ENCODE measurements at places on chromosomes 16 and 17.

GRCh38 chr17:50664788-50665458, 30.2 kb downstream of the ABCC3 start:
- DNase-seq, result no peak

DNA sequence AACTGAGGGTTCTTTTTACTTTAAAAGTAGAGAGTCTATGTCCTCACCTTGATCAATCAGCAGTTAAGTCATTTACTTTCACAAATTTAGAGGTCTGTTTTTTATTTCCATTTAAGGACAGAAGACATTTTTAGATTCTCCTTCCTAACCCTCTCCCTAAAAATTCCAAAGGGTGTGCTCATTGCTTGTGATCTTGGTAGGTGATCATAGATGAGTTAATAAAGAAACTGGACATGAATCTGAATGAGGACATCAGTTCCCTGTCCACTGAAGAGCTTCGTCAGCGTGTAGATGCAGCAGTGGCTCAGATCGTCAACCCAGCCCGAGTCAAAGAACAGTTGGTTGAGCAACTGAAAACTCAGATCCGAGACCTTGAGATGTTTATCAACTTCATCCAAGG, 8.8 kb downstream of the RUNDC1 start:
- no peak for DNase-seq

DNA sequence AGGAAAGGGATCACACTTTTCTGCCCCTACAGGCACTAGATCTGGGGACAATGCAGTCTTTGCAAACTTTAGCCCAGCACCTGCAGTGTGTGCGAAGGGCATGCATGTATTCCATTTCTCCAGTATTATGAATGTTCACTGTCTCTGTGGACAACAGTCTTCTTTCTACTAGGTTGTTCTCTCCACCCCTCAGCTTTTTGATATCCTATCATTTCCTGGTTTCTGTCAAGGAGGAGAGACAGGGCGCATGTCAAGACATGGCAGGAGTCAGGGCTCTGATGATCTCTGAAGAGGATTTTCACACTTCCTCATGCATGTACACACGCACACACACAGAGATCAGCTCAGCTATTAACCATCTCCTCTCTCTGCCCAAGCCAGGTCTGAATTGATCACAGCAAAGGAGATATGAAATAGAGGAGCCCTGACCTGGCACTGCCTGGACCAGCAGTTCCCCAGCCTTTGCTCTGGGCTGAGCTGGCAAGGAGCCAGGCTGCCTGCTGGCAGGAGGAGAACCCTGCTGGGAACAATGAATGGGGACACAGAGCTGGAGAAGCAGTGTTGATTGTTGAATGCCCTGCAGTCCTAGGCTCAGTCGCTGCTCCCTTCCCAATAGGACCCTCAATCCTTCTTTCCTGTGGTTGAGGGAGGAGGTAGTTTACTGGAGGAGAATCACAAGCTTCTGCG, 2.6 kb downstream of the GPR179 start:
- peak; percentile 40 for DNase-seq

- no peak for DNase-seq
These were observed 18.9 kb upstream of the PDK2 start for GRCh38 chr17:50076221-50076590.

DNA sequence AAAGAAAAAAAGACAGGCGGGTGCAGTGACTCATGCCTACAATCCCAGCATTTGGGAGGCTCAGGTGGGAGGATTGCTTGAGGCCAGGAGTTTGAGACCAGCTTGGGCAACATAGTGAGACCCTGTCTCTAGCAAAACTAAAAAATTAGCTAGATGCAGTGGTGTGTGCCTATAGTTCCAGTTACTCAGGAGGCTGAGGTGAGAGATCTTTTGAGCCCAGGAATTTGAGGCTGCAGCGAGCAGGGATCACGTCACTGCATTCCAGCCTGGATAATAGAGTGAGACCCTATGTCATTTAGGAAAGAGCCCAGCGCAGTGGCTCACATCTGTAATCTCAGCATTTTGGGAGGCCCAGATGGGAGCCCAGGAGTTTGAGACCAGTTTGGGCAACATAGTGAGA, 126.6 kb downstream of the CMIP start:
- no peak for DNase-seq

DNA sequence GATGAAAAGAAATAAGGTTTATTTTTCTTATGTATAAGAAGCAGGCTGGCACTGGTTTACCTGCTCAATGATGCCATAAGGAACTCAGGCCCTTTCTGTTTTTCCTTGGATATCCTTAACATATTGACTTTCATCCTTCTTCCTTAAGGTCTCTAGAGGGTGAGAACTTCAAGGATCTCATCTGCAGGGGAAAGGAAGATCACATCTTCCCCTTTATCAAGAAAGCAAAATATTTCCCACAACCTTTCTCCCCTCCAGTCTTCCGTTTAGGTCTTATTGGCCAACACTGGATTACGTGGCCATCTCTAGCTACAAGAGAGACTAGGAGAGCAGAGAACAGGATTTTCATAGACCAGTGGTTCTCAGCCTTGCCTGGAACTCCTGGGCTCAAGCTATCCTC, 4.2 kb upstream of the TBX4 start:
- DNase-seq, result no peak

DNA sequence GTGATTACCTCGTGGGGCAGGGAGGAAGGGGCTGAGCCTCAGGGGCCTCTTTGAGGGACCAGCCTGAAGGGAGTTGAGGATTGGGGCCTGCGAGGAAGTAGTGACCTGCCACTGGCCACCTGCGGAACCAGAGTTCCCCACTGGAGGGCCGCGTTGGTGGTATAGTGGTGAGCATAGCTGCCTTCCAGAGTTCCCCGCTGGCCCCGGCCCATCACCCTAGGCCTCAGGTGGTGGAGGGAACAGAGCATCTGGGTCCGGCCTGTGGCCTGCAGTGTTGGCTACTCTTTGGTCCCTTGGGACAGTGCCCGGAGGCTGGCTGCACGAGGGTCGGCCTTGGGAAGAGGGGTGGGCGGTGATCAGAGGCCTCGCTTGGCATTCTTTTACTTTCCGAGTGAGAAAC, 20.5 kb downstream of the MGAT5B start:
- DNase-seq, result peak; percentile 78

DNA sequence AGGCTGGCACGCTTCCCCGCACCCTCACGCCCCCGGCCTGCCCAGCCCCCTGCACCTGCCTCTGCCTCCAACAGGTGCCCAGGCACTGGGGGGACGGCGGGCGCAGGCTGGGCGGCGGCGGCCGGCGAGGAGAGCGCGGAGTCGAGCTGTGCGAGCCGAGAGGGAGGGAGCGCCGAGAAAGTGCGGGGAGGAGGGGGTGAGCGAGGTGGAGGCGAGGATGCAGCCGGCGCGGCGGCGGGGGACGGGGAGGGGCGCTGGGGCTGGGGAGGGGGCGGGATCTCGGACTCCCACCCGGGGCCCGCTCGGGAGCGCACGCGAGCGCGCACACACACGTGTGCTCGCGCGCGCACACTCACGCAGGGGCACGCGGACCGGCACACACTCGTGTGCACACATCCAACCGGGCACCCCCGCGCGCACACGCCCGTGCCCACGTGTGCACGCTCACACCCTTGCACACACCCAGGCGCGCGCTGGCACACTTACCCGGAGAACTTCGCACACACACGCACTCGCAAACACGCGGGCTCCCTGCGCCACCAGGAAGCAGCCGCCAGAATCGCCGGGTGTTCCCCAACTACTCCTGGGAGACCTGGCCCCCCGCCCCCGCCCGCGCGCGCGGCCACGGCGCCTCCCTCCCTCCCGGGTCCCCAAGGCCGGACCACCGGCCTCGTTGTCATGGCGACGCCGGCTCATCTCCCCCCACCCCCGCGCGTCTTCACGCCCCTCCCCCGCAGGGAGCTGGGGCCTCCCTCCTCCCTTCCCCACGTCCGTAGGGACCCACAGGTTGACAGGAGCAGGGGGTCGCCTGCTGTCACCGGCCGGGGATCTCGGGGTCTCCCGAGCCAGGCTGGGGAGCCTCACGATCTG, at the start of gene DOC2A:
TSS of gene DOC2A (minus strand) at position 184 of the 870 bp plus-strand sequence. CDS start 805 bp downstream, outside the sequence.
- peak; percentile 73 for DNase-seq

GRCh38 chr16:83899272-83899897, 470 bp downstream of the MLYCD start:
- DNase-seq, result peak; percentile 47

DNA sequence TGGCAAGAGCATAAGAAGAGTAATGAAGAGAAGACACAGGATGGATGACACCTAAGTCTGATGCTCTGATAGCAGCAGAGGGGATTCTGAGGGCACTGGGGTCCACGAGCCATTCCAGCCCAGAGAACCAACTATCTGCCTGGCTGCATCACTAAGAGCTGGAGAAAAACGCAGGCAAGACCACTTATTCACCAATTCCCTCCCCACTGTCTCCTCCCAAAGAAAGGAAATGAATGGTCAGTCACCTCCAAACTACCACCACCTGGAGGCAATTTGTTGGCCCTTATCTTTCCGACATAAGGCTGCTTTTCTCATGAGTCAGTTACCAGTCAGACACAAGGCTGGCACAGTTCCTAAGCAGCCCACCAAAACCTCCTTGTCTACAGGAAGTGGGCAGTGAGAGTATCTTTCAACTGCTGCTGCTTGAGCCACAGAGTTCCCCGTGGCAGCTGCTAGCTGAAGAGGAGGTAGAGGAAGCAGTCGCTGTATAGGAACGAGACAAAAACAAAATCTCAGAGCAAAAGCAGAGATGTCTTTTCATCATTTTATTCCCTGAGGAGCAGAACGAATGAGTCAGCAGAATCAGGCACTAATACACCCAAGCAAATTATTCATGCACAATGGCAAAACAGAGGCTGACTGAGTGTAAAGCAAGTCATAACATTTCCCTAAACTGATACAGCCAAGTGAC, 111.1 kb downstream of the SMG6 start:
- DNase-seq, result no peak

GRCh38 chr16:71426880-71427615, 14.8 kb downstream of the TLE7 start:
- DNase-seq, result no peak

- DNase-seq, result no peak
These were observed 85.6 kb downstream of the KCNJ2 start for GRCh38 chr17:70254735-70255460.

- DNase-seq, result no peak
These were observed 18.1 kb upstream of the SHCBP1 start for GRCh38 chr16:46638947-46639925.

DNA sequence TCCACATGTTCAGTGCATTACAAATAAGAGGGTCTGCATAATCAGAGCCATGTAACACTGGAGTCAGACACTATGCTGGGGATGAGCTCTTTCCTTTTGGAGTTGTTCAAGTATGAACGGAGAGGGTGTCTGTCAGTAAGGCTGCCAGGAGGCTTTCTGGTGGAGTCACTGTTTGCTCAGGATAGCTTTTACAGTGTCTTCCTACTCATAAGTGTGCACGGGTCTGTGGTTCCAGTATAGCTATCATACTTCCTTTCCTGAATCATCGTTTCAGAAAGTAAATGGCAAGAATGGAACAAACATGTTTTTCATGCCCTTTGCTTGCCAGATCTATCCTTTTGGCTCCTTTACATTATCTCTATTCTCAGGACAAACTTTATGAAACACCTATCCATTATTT, 152.7 kb upstream of the CDH11 start:
- DNase-seq, result no peak

GRCh38 chr16:15942931-15943690, 6.3 kb upstream of the ABCC1 start:
- no peak for DNase-seq

- DNase-seq, result peak; percentile 13
These were observed 67.5 kb downstream of the SEC14L1 start for GRCh38 chr17:77208217-77208808.

DNA sequence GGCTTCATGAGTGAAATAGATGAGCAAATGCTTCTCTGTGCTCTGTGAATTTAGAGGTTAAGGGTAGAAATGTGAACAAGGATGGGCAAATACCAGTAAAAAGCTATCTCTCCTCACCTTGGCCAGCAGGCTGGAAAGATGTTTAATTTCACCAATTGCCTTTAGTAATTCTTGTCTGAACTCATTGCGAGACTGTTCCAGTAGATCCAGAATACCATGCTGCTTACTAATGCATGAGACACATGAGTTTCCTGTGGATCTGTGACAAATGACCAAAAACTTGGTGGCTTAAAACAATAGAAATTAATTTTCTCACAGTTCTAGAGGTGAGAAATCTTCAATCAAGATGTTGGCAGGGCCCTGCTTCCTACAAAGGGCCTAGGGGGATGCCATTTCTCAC, 9.3 kb upstream of the ZNF624 start:
- no peak for DNase-seq

DNA sequence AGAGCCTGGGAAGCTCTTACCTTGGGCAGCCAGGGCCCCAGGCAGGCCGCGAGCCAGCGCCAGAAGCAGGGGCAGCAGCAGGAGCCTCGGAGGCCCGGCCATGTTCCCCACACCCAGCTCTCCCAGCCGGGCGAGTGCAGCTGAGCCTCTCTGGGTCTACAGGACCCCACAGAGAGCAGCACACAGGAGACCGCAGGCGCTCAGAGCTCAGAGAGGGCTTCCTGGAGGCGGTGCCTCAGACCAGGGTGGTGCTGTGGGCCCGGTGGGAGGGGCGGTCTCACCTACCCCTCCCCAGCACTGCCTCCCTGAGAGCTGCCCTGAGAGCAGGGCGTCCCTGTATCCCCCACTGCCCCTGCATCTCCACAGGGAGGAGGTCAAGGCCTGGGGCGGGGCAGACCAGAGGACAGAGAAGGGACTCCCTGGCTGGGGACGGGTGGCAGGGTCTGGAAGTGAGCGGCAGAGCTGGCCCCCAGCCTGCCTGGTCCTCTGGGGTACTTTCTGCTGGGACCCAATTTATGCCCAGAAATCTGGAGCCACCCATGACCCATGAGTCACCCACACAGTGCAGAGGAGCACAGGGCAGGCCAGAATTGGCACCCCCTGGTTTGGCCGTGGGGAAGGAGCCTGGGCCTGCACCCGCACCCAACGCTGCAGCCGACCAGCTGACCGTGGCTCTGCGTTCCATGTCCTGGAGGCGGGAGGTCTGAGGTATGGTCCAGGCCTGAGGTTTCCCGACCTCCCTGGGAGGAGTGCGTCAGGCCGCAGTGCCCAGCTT, at the start of gene CD7:
TSS of gene CD7 (minus strand) at position 215 of the 775 bp plus-strand sequence. CDS start at position 102, 113 bp downstream.
- no peak for DNase-seq

GRCh38 chr17:76542984-76543383, 3.1 kb downstream of the PRCD start:
- no peak for DNase-seq
